ENCODE measurements at places on chromosomes 12 and 14. TPM values are rescaled to one million over a fixed set of nuclear protein-coding genes. Genes with fewer than 3 reads are reported as not detected.

DNA sequence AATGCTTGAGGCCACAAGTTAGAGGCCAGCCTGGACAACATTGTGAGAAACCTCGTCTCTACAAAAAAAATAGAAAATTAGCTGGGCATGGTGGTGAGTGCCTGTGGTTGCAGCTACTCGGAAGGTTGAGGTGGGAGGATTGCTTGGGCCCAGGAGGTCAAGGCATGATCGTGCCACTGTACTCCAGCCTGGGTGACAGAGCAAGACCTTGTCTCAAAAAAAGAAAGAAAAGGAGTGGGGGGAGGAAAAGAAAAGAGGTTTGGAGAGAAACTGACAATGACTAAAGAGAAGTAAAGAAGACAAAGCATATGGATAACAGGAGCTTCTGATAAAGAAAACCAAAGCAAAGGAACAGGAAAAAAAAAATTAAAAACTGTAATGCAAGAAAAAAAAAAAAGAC is 37.4 kb upstream of the SELPLG start:
- no peak overlapping the region for H3K4me3 ChIP-seq
- peaks cover 12% of the 10 kb centered on the region for H3K36me3 ChIP-seq
- DNase-seq = no peak
- peaks cover 8% of the 10 kb centered on the region for H3K4me1 ChIP-seq
- H3K27ac ChIP-seq = no peak overlapping the region

DNA sequence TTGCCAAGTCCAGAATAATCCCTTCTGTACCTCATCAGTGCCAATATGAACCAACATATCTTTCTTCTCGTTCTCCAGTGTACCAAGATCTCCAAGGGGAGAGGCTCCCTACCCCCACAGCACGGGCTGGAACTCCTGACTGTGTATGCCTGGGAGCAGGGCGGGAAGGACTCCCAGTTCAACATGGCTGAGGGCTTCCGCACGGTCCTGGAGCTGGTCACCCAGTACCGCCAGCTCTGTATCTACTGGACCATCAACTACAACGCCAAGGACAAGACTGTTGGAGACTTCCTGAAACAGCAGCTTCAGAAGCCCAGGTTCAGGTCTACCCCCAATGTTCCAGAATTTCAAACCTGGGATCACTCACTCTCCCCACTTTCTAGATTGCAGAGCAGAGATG is 10.5 kb upstream of the OAS2 start:
- H3K4me3 ChIP-seq = no peak overlapping the region
- no peak for DNase-seq
- peaks cover 72% of the 10 kb centered on the region for H3K36me3 ChIP-seq
- peak overlapping the region; percentile 30 for H3K27ac ChIP-seq
- peaks cover 4% of the 10 kb centered on the region for H3K4me1 ChIP-seq

DNA sequence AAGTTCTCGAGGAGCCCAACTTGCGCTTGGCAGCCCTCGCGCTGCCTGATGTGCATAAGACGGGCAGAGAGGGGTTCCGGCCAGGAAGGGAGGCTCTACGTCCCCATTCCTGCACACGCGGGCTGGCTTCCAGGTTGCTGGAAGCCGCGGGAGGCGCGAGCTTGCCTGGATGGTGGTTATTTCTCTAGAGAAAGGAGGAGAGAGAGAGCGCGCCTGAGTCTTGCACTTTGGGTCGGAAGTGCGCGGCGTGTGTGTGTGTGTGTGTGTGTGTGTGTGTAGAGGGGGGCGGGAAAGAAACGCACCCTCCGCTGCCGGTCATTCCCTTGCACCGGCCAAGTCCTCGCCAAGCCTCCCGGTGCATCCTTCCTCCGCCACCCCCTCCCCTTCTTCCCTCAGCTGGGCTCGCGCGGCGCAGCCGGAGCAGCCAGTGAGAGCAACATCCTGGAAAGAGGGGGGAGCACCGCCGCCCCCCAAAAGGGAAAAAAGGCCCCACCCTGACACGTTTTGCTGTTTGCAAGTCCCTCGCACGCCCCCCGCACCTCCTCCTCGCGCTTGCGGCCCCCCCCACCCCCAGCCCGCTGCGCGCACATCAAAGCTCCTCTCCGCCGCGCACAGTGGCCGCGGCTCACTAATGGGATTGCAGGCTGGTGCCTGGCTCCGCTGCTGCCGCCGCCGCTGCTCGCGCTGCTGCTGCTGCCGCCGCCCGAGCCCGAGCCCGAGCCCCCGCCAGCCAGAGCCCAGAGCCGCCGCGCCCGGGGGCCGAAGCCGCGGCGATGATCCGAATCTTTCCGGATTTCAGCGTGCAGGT is 4.4 kb upstream of the NPAS3 start:
- H3K36me3 ChIP-seq = no peaks in the 10 kb centered on the region
- H3K27ac ChIP-seq = no peak overlapping the region
- H3K27me3 ChIP-seq = peaks cover 63% of the 10 kb centered on the region
- peak; percentile 29 for DNase-seq
- H3K4me3 ChIP-seq = peak overlapping the region; percentile 16

- H3K27ac ChIP-seq = no peak overlapping the region
- DNase-seq = no peak
- no peaks in the 10 kb centered on the region for H3K4me1 ChIP-seq
- no peak overlapping the region for H3K4me3 ChIP-seq
Measured at GRCh38 chr12:127398016-127398710, 868.8 kb upstream of the TMEM132C start.

ZDHHC22 gene
- not detected for total RNA-seq
